ENCODE measurements at places on chromosomes 7 and 10. TPM values are rescaled to one million over a fixed set of nuclear protein-coding genes. Genes with fewer than 3 reads are reported as not detected.

DNA sequence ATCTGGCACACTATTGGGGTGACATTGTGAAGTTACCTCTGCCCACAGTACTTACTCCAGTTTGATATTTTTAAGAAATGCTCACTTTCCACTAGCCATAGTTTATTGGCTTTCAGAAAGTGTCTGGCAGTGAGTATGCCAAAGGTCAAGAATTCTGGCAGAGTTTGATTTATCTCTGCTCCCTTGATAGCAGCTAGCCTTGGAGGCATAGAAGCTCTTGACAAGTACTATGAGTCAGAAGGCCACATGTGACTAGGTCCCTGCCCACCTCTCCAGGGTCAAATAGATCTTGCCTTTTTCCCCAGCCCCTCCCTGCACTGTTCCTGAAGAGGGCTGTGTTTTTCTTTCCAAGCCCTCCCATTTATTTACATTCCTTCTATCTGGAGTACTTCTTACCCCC lies 202.2 kb downstream of the AUTS2 start:
- no peak for DNase-seq

The TWIST1 gene
- 19.1 TPM for total RNA-seq

- peak; percentile 51 for DNase-seq
Measured at GRCh38 chr7:106774768-106775551, 90.1 kb upstream of the PIK3CG start.

- DNase-seq = no peak
Measured at GRCh38 chr10:129675027-129675769, 208.2 kb downstream of the MGMT start.

The OR9A2 gene
- not detected for total RNA-seq

DNA sequence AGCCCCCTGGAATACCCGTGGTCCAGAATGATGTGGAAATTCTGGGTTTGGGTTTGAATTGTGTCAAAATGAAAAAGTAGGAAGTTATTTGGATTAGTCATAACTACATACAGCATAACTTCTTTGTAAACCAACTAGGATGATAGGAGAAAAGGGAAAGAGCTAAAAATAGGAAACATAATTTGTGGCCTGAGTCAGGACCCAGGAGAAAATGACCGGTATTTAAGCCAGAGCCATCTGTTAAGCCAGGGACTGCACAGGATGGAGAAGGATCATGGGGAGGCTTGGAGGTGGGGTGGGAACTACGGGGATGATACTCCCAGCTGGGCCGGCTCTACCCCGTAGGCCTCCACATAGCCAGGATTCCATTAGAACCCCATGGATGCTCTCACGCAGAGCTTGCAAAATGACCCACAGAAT lies 98.6 kb downstream of the MYOF start:
- DNase-seq = peak; percentile 89

GRCh38 chr10:3805201-3805790 lies 20.3 kb upstream of the KLF6 start:
- peak; percentile 90 for DNase-seq

DNA sequence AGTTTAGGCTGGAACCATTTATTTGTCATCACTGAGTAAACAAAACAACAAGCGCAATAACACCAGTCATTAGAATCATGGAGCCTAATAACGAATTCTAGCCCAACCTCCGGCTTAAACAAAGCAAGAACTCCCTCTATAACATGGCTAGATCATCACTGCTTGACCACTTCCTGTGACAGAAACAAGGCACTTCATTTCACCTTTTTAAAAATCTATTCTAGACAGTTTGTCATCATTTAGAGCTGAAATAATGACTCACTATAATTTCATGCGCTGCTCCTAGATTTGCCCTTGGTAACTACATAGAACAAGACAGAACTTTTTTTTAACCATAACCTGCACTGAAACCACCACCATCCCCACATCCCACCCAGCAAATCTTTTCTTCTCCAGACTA lies 81.3 kb downstream of the OSBPL3 start:
- peak; percentile 92 for DNase-seq

DNA sequence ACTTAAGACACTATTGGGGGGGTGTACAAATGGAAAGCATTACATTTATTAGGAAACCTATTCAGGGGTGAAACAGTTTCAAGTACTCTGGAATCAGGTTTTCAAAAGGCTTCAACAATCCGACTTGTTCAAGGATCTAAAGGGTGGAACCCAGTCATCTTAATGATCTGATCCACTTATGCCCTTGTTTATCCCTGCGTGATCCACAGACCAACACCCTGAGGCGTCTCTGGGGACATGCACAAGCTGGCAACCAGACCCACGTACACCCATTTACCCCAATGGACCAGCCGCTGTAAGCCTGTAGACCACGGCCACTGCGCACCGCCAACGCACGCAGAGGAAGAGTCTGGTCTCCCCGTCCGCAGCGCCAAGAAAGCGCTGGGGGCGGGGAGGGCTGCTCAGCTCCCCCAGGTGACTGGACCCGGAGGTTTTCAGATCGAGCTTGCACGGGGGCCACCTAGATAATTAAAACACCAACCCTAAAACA lies 13.4 kb downstream of the HNRNPF start:
- DNase-seq = peak; percentile 16

DNA sequence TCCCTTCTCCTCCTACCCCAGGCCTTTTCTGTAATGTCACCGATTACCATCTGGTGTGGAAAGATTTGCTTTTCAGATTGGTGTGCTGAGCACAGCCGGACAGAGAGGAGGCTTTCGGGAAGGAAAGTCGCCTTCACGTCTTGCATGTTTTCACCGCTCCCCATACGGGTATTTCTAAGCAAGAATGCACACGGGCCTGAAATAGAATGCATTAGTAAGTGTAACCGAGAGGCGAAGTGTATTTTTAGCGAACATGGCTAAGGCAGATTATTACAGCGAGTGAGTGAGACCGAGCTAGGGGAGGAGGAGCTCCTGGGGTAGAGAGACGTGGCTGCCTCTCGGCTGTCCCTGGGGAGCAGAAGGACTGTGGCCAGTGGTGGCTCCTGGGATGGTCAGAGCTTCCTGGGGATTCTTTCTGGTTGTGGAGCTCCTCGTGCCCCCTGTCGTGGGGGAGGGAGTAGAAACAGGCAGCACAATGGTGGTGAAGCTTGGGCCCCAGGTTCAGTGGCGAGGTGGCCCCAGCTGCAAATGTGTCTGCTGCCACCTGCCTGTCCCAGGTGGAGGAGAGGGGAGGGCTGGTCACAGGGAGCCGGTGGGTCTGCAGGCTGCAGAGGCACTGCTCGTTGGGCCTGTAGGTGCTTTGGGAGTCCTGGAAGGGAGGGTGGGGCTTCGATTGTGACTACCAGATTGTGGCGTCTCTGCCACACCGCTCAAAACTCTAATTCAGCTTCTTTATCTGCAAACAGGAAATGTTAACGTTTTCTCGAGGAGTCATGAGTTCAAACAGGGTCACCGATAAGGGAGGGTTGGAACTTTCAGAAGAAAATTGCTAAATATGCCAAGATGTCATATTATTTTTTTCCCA lies 135.8 kb downstream of the CAMK1D start:
- DNase-seq = no peak

DNA sequence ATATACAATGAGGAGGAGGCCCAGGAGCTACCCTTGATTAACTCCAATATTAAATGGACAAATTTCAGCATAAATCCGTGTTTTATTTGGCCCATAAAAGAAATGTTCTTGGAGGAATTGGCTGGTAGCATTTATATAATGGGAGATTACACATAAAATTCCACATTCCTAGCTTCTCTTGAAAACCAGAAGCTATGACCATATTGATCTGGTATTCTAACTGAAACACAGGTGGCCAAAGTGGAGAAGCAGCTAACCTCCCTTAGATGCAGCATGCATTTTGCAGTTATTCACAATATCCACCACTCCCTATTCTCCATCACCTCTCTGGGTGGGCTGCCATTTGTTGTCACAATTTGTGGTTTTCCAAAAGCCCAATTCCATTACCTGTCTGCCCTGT lies 148.8 kb upstream of the CACNA2D1 start:
- DNase-seq = no peak

- peak; percentile 65 for DNase-seq
Measured at GRCh38 chr7:155965010-155965409, 152.7 kb upstream of the SHH start.

The PPP1R3A gene
- not detected for total RNA-seq

- DNase-seq = no peak
Measured at GRCh38 chr7:120475994-120476393, 203.0 kb downstream of the KCND2 start.

The UPF2 gene
- 13.9 TPM for total RNA-seq

The OR2A7 gene
- not detected for total RNA-seq

DNA sequence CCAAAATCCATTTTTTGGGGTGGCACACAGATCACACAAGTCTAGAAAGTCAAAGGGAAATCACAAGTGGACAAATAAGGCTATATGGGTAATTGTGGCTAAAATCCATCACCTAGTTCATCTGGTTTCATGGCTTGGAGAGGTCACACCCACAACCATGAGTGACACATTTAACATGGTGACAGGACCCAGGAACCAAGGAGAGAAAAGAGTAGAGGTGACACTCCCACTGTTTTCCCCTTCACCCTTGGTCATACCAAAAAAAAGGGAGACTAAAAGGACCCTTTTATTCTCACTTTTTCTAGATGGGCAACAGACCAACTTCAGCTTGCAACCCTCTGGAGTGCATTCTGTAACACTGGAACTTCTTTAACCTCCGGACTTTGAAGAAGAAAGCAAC lies 46.2 kb upstream of the ZNF107 start:
- DNase-seq = no peak

Data from HT1080 (cell line).